ENCODE measurements at places on chromosomes 11 and 22.

DNA sequence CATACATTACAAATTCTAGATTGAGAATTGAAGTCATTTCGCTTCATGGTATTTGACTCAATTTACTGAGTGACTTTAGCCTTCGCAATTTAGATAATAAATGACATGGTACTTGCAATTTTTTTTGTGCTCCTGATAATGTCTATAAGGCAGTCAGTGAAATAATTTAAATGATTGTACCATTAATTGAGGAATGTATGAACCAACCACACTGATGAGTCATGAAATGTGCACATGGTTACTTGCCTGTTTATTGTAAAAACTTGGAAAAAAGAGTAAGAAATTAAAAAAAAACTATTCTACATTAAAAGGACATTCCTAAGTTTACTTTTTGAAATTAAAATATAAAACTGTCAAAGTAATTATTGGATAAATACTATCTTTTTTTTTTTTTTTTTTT, 43.3 kb downstream of the DNAJC24 start:
- no peak for DNase-seq

DNA sequence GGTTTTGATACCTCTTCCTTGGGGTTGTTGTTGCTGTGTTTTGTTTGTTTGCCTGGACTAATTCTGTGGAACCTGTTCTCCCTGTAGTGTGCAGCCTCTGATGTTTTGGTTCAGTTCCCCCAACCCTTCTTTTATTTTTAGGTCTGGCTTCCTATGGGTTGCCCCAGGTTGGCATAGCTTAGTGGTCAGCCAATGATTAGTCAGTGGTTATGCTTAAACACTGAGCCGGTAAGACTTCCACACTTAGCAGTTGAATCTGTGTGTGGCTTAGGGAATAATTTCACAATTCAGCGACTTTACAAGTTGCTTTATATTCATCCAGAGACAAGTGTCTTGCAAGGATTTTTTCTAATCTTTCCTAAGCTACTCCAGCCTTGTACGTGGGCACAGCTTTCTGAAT, 78.6 kb upstream of the CLPB start:
- no peak for DNase-seq

DNA sequence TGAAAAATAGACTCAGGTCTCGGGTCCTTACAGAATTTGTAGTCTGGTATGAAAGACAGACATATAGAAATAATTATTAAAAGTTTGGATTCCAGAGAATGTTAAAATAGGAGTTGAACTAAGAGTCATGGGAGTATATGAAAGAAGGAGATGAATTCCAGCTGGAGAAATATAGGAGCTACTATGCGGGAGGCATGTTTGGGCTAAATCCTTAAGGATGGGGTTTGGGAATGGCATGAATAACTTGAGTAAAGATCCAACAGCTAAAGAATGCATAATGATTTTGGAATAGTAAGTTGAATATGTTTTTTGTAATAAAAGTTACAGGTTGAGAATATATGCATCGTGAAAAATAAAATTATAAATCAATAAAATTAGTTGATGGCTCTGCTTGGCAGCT, 129.4 kb upstream of the SLC5A12 start:
- DNase-seq, result no peak

- no peak for DNase-seq
These were observed 72.6 kb downstream of the PACSIN2 start for GRCh38 chr22:42942351-42942750.
